ENCODE measurements at places on chromosomes 16 and 17.

- DNase-seq: no peak
These were observed 37.2 kb downstream of the SLC7A5 start for GRCh38 chr16:87832137-87832527.

DNA sequence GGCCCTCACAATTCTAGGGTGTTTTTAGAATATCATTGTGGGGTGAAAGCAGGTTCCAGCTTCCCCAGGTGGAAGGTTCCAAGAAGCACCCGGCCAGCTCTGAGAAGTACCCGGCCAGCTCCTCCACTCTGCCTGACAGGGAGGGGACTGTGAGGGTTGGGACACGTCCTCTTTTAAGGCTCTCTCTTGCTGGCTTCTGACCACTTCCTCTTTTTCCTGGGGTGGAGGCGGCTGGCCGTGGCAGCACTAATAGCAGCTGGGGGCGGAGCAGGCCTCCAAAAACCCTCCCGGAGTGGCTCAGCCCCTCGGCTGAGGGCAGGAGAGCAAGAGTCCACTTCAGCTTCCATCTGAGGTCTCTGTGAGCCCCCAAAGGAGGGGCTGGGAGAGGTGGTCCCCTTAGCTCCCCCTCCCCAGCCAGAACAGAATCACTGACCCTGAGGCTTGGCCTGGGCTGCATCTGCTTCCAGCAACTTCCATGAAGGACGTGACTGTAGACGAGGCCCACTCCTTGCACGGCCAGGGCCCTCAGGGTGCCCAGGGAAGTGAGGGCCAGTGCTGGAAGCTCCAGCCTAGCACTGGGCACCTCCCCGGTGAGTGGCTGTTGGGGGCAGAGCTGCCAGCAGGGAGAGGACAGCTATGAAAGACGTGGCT lies 26.7 kb upstream of the PLCG2 start:
- DNase-seq: no peak

DNA sequence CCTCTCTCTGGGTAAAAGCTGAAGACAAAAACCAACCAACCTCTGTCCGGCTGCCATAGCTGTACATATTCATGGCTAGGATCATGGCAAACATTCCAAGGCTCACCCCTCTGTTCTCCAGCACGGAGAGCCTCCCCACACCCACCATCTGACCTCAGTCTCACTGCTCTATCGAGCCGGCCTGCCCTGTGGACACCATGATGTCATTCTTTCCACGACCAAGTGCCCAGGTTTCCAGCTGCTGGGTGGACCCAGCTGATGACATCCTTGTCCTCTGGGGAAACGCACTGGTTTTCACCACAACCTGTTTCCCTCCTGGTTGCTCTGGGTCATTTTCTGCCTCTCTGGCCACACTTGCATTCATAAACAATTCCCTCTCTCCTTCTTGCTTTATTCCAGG lies 67.7 kb downstream of the NDEL1 start:
- no peak for DNase-seq

GRCh38 chr16:9695152-9695551 lies 487.1 kb downstream of the GRIN2A start:
- DNase-seq: no peak

DNA sequence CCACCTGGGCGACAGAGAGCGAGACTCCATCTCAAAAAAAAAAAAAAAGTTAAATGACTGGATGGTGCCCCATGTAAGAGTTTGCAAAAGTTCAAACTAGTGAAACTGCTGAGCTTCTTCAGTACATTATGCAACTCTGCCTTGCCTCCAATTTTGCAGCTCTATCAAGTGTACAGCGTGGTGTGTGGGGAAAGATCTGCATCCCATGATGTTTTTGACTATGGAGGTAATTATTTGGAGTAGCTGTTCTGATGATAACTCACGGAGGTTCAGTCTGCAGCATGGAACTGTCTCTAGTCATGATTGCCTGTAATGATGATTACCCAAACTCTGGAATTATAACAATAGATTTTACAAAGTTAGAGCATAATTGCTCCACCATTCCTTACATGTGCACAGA lies 149.6 kb downstream of the PITPNC1 start:
- no peak for DNase-seq

- DNase-seq: no peak
These were observed 114.1 kb downstream of the FOXL1 start for GRCh38 chr16:86692426-86692825.

GRCh38 chr16:56102183-56102686 lies 89.1 kb upstream of the GNAO1 start:
- peak; percentile 89 for DNase-seq

- no peak for DNase-seq
These were observed 62.9 kb downstream of the PHKB start for GRCh38 chr16:47524007-47524405.

- DNase-seq: no peak
These were observed 36.7 kb downstream of the CMIP start for GRCh38 chr16:81481207-81481821.

- DNase-seq: peak; percentile 88
These were observed 287.1 kb downstream of the SOX9 start for GRCh38 chr17:72407931-72408330.

DNA sequence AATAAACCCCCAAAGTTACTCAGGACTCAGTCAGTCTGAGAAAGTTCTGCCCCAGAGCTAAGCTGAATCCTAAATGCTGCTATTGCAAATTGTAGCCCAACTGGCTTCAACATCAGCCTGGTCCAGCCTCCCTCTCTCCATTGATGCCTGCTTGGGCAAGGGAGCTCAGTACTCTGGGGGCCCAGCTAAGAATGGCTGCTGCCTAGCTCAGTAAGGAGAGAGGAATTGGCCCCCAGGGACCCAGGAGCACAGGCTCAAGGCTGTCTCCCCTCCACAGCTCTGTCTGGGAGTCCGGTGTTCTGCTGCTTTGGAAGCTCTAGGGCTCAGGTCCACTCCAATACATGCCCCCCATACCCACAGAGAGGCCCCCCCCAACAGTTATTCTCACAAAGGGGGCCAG lies 1.6 kb downstream of the UNC119 start:
- no peak for DNase-seq

DNA sequence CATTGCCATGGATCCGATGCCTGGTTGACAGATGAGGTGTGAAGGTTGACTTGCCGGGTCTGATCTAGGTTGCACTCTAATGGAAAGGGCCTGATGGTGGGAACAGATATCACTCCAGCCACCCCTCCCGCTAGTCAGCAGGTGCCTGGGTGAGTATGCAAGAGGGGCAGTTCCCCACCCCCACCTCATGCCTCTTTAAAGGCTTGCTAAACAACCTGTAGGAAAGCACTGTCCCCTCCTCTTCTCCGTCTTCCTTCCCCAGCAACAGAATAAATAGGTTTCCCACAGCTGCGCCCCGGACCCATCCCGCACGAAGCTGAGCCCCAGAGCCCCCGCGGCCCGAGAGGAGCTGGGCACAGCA lies 746 bp upstream of the TMEM132E start:
- no peak for DNase-seq

GRCh38 chr17:30886187-30886586 lies 19.9 kb downstream of the TEFM start:
- DNase-seq: no peak

GRCh38 chr17:2967515-2967914 lies 95.9 kb downstream of the OR1D5 start:
- no peak for DNase-seq

DNA sequence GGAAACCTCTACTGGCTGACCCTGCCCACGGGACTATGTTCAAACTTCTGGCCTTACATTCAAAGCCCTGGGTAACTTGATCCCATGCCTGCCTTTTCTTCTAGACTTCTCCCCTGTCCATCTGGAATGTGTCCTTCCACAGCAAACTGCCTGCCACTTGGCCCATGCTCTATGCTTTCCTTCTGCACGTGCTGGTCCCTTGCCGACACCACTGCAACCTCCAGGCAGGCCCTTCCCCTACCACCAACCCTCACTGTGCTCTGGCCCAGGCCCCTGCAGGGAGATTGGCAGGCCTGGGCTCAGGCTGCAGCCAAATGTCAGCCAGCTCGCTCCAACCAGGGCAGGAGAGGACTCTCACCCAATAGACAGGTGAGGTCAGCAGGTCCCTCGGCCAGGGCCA lies 11.0 kb downstream of the HSD11B2 start:
- DNase-seq: no peak

- no peak for DNase-seq
These were observed 10.3 kb downstream of the MPP3 start for GRCh38 chr17:43822570-43823190.

DNA sequence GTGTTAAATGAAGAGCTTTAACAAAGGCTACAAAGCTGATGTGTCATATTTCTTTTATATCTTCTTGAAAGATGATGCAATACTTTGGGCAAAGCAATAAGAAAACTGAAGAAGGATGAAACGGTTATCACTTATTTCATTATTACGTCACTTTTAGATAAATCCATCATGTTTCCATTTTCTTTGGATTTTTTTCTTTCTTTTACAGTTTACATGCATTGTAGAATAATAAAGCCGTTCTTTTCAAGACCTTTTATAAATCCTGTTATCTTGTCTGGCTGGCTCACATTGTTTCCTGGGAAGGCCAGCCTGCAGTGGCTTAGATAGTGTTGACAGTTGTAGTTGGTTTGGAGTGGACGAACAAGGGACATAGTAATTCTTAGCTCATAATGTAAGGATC lies 28.9 kb downstream of the TANC2 start:
- DNase-seq: no peak

DNA sequence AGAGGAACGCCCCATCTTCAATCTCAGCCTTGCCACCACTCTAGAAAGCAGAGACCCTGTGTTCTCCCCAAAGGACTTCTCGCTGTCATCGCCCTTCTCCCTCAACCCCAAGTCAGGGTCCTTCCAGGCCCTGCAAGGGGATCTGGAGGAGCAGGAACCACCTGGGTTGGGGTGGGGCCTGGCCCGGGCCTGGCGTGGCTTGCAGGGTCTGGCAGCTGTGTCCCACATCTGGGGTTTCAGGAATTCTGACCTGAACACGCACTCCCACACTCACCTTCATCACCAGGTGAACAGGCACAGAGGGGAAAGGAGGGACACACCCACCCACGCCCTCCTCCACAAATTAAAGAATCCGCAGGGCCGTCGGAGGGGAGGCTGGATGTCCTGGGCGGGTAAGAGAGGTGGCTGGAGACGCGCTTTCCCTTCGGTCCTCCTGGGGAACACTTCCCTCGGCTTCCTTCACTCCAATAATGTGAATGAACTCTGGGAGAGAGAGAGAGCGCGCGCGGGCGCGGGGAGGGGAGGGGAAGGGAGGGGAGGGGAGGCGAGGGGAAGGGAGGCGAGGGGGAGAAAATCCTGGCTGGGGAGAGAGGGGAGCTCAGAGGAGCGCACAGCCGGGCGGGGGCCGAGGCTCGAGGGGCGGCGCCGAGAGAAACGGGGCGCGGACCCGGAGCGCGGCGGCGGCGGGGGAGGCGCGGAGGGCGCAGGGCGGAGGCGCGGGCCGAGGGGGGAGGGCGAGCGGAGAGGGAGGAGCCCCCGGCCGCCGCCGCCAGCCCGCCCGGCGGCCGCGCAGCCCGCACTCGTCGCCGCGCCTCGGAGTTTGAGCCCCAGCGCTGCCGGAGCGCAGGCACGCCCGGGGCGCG lies at the start of gene CACNG4:
TSS of gene CACNG4 (plus strand) at position 799 of the 863 bp plus-strand sequence. CDS start 205 bp downstream, outside the sequence.
- no peak for DNase-seq

DNA sequence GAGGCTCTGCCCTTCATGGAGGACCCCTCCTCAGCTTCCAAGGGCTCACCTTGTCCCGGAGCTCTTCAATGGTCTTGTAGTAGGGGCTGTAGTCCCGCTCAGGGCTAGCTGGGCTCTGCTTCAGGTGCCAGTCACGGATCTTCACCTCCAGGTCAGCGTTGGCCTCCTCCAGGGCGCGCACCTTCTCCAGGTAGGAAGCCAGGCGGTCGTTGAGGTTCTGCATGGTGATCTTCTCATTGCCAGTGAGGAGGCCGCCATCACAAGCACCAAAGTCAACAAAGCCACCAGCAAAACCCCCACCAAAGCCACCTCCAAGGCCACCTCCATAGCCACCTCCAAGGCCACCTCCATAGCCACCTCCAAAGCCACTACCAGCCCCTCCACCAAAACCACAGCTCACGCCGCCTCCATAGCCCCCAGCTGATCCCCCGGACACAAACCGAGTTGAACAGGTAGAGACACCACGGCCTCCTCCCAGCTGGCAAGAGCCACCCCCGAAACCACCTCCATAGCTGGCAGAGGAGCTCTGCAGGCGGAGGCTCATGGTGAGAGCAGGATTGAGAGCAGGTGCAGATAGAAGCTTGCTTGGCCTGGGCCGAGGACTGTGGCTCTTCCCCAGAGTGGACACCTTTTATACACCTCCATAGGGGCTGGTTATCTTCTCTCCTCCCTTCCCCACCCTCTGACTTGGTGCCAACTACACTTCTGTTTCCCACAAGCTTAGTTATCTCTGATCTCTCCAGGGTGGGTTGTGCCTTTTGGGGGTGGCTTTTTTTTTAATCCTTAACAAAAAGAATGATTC lies at the start of gene KRT13:
TSS of gene KRT13 (minus strand) at position 606 of the 802 bp plus-strand sequence. CDS start at position 544, 62 bp downstream.
- DNase-seq: no peak

DNA sequence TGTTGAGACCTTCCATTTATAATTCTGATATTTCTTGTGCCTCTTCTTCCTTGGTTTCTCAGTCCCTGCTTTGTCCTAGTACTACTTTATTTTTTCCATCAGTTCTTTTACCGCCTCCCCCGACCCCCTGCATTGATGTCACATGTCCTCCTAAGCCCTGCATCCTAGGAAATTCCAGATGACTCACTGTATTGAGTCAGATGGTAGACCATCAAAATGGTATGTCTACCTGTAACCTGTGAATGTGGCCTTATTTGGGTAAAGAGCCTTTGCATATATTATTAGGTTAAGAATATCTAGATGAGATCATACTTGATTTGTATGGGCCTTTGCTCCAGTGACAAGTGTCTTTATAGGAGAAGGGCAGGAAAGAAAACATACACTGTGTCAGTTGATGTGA lies 515.3 kb upstream of the CA10 start:
- DNase-seq: no peak

GRCh38 chr17:3571043-3571900 lies 13.7 kb upstream of the TRPV3 start:
- DNase-seq: no peak

- DNase-seq: no peak
These were observed 26.1 kb upstream of the CBFA2T3 start for GRCh38 chr16:89002851-89003830.

DNA sequence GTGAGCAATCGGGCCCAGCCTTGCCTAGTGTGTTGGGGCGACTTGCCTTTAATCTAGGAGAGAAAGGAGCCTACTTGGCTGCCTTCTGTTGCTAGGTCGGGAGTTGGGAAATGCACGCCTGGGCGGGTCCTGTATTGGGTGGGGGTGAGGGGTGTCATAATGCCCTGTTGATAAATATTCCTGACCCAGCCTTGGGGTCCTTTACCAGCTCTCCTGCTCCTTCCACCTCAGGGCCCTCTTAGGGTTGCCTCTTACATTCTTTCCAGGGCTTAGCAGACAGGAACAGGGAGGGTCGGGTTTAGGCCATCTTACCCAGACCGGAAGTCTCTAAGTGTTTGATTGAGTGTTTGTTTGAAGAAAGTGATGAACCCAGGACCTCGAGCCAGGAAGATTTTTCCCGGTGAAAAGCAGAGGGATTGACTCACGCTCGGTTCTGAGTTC lies 112.9 kb downstream of the SEC14L1 start:
- DNase-seq: no peak

Data from NCI-H1436 treated with DMSO at 0.1 percent for 48 hours (cell line).